ENCODE measurements at places on chromosomes 3 and 15.

DNA sequence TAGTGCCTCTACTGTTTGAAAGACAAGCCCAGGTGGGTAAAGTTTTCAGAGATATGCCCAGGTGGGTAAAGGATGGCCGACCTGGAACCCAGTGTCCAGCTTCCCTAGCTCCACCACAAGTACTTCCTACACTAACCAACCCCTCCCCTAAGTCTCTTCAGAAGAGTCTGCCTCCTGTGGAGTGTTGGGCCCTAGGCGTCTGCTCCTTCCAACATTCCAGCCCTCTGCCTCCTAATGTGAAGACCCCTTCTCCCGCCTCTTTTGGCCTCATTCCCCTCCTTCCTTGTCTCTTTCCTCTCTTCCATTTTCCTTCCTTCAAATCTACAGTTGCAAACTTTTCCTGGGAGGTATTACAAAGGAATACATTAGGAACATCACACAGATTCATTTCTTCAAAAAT, 38.6 kb downstream of the CNTN3 start:
- DNase-seq = no peak

- DNase-seq = no peak
These were observed 4.5 kb downstream of the CHRD start for GRCh38 chr3:184384342-184384741.

DNA sequence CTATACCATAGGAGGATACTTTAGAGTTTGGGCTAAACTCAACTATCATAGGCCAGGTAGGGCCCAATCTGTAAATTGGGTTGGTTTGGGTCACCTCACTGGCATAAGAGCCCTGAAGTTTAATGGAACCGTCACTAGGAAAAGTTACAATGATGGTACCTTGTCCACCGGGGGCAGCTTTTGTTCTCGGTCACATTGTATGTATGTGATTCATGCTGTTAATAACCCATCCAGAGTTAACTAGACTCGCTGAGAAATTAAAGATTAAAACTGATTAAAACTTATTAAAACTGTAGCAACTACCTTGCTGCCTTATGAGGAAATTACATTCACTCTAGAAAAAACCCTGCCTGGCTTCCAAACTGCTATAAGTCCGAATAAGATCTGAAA, 145.0 kb upstream of the TMCO5A start:
- no peak for DNase-seq

- DNase-seq = peak; percentile 24
These were observed 70.7 kb downstream of the TOP2B start for GRCh38 chr3:25594007-25594502.

- DNase-seq = no peak
These were observed at the start of gene AADAC for GRCh38 chr3:151813799-151814198. TSS of gene AADAC (plus strand) at chr3:151814116. CDS start at chr3:151814163, 47 bp downstream.

GRCh38 chr3:170002879-170003278, 34.9 kb upstream of the GPR160 start:
- no peak for DNase-seq

DNA sequence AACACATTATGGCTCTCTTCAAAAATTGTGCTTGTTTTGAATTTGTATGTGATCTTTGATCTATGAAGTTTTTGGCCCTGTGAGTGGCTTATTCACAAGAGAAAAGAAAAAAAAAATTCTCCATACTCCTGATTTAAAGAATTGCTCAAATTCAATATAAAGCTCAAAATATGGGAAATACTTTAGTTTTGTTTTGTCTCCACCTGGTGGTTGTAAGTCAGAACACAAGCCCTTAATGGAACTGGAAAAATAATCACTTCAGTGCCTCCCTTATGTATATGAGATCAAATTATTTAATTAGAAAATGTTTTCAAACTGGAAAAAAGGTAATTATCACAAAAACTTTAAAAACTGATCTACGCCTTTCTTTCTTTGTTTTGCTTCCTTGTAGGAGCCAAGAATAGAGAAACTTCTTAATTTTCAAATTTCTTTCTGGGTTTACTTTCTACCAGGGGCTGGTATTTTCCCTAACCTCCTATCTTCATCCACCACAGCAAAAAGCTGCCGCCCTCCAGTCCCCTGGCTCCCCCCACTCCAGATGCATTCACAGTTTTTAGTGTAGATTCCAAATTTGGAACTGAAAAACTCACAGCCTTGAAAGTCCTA, 50.6 kb downstream of the SERP1 start:
- peak; percentile 46 for DNase-seq

DNA sequence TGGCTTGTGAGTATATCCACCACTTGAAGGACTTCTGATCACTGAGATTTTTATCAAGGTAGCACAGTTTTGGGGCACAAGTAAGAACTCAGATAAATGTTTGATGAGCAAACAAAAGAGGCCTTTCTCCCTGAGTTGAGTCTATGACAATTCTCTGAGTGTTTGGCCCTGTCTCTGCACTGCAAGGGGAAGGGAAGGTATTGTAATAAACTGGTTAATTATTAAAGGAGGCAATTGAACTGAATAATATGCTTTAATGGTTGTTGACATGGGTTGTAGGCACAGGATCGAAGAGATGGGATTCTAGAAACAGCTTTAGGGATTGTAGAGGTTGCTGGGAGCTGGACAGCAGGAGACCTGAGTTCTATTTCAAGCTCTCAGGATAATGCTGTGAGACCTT, 95.0 kb upstream of the MRPL3 start:
- DNase-seq = no peak

GRCh38 chr3:4838621-4839022, 140.6 kb upstream of the BHLHE40 start:
- DNase-seq = no peak

DNA sequence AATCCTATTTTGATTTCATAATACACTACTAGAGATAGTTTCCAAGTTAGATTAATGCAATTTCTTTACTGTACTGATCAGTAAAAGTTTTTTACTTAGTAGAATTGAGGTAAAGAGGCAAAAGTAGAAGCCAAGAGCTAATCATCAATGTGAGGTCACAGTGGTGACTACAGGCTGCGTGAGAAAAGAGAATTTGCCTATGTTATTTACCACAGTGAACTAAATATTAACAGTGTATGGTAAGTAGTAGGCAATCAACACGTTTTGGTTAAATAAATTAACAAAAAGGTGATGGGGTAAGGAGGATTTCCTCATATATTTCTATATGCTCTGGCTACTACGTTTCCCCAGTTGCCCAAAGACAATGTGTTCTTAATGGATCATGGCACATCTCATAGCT, 202.2 kb upstream of the CMC1 start:
- no peak for DNase-seq

- DNase-seq = peak; percentile 70
These were observed 173.3 kb downstream of the PDZRN3 start for GRCh38 chr3:73451301-73451944.

GRCh38 chr15:83475551-83475950, 28.4 kb downstream of the SH3GL3 start:
- no peak for DNase-seq

DNA sequence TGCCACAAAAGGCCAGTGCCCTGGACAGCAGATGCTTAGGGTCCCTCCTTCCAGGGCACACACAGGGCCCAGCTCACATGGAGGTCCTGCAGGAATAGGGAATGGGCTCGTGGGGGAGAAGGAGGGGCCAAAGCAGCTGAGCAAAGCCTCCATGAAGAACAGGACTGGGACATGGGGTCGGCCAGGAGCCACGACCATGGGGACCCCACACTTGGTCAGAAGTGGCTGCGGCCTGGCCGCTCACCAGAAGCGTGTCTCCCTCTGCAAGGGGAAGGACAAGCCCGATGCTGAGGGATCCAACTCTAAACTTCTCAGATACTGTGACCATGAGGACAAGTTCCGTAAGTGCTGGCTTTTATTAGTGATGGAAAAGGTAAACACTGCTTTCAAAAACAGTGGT, 15.3 kb downstream of the RBPMS2 start:
- no peak for DNase-seq

- DNase-seq = no peak
These were observed 234.0 kb downstream of the RBMS3 start for GRCh38 chr3:29514912-29515311.

- DNase-seq = no peak
These were observed 8.0 kb downstream of the MBNL1 start for GRCh38 chr3:152276681-152277080.

GRCh38 chr15:82124331-82125263, 78.8 kb upstream of the MEX3B start:
- DNase-seq = no peak

GRCh38 chr15:76038512-76038911, 21.3 kb upstream of the TMEM266 start:
- DNase-seq = no peak

GRCh38 chr15:68265674-68266073, 11.9 kb upstream of the FEM1B start:
- no peak for DNase-seq

DNA sequence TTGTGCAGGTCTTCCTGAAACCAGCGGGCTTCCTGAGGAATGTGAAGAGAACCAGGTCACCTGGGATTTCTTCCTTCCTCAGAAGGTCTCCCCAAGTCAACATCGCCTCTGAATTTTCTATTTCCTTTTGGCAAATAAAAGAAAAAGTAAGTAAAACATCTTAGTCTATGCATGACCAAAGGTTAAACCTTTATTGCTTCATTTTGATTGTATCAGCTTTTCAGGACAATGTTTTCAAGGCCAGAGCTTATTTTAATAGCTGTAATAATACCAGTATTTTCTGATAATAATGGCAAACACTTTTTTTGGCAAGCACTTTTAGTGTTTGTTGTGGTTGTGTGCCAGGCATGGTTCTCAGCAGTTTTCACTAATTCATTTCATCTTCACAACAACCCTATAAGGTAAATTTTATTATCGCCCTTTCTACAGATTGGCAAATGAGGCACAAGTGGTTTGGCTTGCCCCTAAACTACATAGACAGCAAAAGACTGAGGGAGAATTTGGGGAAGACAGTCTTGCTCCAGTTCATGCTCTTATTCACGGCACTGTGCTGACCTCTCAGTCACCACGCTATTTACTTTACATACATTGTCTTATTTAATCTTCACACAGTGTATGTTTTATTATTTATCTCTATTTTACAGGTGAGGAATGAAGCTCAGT, 110.4 kb downstream of the RPL22L1 start:
- no peak for DNase-seq

GRCh38 chr3:152811974-152812760, 22.8 kb upstream of the P2RY1 start:
- DNase-seq = no peak

DNA sequence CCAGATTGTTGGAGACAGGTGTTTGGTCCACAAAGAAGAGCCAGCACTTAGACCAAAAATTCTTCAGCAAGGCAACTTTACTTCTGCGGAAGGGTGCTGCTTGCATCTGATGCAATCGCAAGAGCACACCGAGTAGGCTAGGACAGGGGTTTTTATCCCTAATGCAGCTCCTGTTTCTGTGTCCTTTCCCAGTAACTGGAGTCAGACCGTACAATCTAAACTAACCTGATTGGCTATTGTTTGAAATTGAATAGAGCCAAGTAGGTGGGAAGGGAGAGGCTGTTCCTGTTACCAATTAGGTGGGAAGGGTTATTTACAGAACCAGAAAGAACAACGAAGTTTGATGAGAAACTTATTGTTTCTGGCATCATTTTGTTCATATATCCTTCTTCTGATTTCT, 77.6 kb downstream of the CHCHD4 start:
- no peak for DNase-seq

DNA sequence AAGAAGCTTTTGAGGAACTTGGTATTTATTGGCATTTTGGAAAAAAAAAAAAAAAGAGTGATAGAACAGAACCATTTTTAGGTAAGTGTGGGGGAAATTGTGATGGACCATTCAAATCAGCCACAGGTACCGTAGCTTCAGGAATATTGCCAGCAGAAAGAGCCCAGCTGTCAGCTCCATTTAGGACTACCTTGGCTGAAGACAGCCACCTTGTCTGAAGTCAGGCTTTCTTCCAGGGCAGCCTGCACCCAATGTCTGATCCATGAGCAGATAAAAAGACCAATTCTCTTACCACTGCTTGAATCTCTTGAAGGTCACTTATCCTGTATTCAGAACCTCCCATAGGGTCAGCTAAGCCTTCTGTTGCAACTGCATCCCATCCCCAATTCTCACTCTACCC, 37.6 kb downstream of the SLCO3A1 start:
- no peak for DNase-seq

DNA sequence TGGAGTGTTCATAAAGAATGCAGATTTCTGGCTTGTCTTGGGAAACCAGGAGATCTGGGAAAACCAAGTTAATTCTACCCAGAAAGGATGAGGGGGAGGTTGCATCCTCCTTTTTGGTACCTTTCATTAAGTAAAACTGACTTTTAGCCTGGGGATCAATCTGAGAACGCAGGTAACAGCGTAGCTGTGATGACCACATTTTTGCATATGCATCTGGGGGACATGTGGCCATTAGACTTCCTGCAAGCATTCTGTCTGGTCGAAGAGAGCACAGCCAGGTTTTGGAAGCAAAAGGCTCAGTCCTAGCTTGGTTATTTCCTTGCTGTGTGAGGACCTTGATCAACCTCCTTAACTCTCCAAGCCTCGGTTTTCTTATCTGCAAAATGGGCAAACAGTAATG, 145.2 kb downstream of the SHQ1 start:
- no peak for DNase-seq

DNA sequence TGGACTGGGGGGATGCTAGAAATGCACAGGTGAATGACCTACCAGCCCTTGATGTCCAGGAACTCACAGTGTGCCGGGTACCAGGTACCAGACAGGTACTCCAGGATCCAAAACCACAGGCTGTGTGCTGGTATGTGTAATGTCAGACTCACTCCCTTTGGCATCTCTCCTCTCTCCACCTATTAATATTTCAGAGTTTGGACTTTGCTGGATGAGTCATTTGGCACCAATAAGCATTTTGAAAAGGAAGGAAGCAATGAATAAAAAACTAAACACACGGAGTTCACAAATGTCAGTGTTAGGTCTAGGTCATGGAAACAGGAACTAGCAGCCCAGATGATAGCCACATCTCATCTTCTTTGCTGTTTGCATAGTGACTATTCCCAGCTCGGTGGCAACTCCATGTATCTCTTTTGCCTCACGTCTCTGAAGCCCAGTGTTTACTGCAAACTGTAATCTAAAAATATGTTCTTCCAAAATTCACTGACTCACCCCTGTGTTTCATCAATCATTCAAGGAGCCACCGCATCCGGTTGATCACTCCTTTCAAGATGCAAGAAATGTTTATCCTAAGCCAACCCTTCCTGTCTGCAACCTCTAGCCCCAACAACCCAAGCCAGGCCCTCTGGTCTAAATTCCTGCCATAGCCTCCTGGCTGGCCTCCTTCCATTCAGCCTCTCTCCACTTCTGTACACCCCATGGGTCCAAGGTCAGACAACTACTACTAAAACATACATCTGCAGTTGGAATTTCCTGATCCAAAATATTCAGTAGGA, 8.4 kb downstream of the ITGB5 start:
- DNase-seq = no peak

DNA sequence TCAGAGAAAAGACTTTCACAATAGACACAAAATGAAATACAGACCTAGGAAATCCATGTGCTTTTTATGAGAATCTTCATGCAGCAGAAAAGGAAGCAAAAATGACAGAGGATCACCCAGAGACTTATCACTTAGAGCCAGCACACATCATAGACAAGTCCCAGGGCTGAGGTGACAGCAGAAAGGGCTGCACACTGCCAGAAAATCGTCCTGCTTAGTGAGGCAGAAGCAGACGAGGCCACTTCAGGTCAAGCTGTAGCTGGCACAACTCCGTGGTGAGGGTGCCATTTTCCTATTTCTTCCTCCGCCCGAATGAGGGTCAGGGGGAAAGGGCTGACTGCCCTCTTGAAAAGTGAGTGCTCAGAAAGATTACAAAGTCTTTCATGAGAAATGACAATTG, 95.9 kb upstream of the TNIK start:
- DNase-seq = no peak

GRCh38 chr3:170467007-170467406, 48.3 kb downstream of the CLDN11 start:
- no peak for DNase-seq

Measured in germinal center (tissue), 1 donor.